Activated T-cell treated with anti-CD3 and anti-CD28 coated beads, Interleukin-2, amount 50 U/mL, for 72 hours (primary cell): ENCODE measurements at places on chromosomes 2 and 18.
A peak's percentile ranks its signal among the peaks of the same experiment; 100 is the strongest.

- DNase-seq = no peak
Measured at GRCh38 chr2:232276733-232277313, 101.7 kb upstream of the ALPP start.

DNA sequence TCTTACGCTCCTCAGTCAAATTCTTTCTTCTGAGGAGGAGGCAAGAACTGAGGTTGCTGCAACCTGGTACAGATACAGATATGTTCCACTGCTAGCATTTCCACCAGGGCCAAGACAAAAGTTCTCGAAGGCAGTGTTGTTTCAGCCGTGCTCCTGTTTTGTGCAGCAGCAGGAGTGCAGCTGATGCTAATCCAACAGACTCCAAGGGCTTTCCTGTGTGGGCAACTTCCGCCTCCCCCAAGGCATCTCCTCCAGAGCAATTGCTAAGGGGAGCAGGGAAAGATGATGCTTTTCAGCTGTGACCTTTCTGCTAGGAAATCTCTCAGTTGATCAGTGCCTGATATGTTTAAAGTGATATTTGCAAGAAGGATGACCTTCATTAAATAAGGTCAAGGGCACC is 52.6 kb upstream of the DAPL1 start:
- no peak for DNase-seq

GRCh38 chr2:119694845-119695521 is 16.0 kb downstream of the TMEM177 start:
- DNase-seq = no peak

DNA sequence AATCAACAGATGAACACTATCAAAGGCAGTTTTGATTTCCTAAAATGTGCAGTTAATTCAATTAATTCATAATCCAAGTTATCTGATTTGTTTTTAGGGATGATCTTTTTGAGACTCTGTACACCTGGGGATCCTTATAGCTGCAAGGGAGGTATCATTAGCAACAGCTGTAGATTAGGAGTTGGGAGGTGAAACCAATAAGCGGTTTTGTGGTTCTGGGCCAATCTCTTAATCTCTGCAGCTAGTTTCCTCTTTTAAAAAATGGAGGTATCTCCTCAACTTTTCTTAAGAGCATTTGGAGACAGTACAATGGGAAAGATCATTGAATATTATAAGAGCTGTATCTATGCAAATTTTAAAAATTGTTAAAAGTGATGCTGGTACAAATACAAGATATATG is 126.0 kb downstream of the MC4R start:
- DNase-seq = no peak

DNA sequence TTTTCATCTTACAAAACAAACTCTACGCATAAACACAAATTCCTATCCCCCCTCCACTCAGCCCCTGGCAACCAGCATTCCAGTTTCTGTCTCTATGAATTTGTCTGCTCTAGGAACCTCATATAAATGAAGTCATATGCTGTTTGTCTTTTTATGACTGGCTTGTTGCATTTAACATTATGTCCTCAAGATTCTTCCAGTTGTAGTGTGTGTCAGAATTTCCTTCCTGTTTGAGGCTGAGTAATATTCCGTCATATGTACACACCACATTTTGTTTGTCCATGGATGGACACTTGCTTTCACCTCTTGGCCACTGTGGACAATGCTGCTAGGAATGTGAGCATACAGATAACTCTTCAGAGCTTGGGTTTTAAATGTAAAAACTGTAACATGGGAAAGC is 272.1 kb downstream of the GBX2 start:
- no peak for DNase-seq

GRCh38 chr2:48946449-48947048 is 191.0 kb upstream of the LHCGR start:
- peak; percentile 28 for DNase-seq

DNA sequence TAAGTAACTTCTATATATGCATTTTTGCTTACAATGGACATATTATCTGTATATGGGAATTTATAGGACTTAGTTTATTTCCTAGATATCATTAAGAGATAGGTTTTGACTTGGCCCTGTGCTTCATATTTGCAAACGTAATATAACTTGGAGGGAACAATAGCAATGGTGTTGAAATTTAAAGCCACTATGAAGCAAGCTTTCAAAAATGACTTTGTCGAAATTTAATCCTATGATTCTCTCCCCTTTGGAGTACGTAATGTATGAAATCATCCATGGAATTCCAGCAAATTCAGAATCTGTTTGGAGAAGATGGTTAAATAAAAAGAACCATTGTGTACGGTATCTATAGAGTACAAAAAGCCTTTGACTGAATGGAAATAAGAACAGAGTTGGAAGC is 486.3 kb downstream of the ARHGAP15 start:
- no peak for DNase-seq

GRCh38 chr2:47070155-47070919 is 84.8 kb downstream of the STPG4 start:
- DNase-seq = no peak

- DNase-seq = no peak
Measured at GRCh38 chr2:75637568-75637967, 9.0 kb upstream of the MRPL19 start.

DNA sequence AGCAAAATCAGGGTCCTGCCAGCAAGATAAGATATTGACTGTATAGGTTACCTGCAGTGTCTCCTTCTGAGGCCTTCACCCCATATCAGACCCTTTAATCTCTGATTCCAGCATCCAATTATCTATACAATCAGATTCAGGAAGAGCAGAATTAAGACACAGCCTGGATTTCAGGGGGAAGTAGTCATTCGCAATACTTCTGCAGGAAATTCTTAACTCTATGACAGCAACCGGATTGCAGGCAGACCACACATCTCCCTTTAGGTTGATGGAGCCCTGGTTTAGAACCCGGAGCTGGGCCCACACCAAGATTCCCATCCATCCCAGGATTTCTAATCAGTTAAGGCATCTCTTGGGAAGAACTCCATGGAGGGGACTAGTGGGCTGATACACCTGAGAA is 9.5 kb downstream of the ARL4C start:
- no peak for DNase-seq

- no peak for DNase-seq
Measured at GRCh38 chr2:190582736-190583506, 48.4 kb upstream of the NEMP2 start.

DNA sequence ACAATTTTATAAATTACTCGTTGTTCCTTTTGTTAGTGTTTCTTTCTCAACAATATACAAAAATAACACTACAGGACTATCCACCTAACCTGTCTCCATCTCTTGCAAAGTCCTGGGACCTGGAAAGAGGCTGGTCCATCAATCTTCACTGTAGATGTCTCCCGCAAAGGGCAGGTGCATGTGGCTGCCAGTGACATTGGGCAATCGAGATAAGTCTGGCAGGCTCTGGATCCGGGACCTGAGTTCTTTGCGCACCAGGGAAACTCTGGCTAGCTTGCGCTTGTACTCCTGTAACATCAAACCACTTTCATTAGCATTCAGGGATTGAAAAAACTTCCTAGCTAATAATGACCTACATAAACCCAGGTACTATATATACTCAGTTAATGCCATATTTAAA is 20.5 kb downstream of the RMP24 start:
- DNase-seq = no peak

GRCh38 chr2:12326449-12327190 is 390.1 kb upstream of the TRIB2 start:
- no peak for DNase-seq

- DNase-seq = no peak
Measured at GRCh38 chr2:30181176-30181575, 34.4 kb downstream of the YPEL5 start.

DNA sequence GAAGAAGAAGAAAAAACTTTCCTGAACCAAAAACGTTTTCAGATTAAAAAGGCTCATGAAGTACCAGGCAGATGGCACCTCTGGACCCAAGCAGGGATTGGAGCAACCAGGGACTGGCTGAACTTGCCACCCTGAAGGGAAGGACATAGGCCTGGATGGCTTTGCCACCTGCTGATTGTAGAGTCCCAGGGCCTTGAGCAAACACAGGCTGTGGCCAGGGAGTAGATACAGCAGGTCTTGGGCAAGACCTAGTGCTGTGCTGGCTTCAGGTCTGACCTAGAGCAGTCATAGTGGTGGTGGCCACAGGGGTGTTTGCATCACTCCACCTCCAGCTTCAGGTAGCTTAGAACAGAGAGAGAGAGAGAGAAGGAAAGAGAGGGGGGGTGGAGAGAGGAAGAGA is 231.5 kb upstream of the FBXO11 start:
- no peak for DNase-seq

- DNase-seq = no peak
Measured at GRCh38 chr2:101827246-101827645, 129.7 kb downstream of the MAP4K4 start.

DNA sequence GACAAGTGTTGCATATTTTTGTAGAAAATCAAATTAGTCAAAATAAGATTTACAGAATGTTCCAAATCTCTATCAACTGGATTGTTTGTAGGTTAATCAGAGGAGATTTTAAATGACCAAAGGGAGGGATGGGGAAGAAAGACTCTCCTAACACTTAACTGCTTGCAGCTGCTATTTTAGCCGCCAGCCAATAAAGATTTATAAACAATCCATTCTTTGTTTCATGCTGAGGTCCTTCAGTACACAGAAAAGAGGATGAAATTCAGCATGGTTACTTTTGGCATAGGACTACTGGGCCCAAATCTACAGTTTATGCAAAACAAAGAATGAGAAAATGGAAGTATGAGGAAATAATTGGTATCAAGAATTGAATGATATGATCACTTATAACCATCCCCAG is 86.4 kb upstream of the FN1 start:
- no peak for DNase-seq

GRCh38 chr2:240524963-240525718 is 32.6 kb downstream of the ANKMY1 start:
- DNase-seq = no peak

DNA sequence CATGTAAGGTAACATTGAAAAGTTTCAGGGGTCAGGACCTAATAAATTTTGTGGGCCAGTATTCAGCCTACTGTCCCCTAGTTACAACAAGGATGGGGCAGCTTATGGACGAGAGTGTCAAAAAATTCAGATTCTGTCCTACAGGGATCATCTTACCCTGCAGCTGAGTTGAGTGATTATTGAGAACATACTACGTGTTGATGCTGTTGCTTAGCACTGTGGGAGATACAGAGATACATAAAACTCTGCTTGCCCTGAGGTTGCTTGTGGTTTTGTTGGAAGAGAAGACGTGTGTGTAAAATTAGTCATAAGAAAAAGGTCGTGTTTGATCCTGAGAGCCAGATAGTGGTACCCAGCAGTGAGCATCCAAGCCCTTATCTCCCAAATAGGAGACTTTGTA is 253.2 kb downstream of the NEDD4L start:
- DNase-seq = peak; percentile 22

GRCh38 chr2:143473820-143474219 is 344.6 kb downstream of the ARHGAP15 start:
- DNase-seq = no peak

GRCh38 chr2:60498816-60499429 is 54.5 kb downstream of the BCL11A start:
- no peak for DNase-seq

DNA sequence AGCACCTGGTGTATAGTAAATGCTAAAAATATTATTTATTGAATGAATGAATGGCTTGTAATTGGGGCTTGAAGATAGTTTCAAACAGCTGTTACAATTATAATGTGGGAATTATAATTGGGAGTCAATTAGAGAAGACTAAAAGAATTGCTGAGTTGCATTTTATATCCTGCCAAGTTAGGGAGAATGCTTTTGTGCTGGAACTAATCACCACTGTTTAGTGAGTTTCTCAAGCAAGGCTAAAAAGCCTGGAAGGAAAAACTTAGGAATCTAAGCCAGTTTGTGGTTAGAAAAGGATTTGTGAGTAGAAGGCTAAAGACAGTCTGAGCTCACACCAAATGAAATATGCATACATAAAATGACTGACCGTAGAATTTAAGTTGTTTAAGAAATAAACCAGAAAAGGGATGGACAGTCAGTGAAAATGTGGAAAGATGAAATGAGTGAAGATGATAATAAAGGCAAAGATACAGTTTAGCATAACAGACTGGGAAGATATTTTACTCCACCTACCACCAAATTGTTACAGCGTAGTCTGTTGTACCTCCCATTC is 647.7 kb upstream of the FSHR start:
- DNase-seq = no peak

GRCh38 chr2:96601382-96602292 is 36.5 kb downstream of the KANSL3 start:
- peak; percentile 49 for DNase-seq

DNA sequence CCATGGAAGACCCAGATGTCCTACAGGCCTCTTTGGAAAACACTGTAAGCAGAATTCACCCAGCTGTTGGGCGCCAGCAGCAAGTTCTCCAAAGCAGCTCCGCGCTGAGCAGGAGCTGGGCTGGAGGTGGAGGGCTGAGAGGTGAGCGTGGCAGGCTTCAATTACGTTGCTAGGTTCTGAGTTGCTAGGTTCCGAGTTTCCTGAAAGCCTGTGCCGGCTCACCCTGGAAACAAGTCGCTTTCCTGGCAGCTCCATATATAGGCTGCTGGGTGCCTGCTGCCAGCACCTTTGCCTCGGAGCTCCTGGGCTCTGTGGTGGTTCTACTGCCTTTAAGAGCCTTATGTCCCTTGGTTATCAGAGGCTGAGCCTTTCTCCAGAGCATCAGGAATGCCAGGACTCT is 14.4 kb upstream of the EGR4 start:
- DNase-seq = no peak

DNA sequence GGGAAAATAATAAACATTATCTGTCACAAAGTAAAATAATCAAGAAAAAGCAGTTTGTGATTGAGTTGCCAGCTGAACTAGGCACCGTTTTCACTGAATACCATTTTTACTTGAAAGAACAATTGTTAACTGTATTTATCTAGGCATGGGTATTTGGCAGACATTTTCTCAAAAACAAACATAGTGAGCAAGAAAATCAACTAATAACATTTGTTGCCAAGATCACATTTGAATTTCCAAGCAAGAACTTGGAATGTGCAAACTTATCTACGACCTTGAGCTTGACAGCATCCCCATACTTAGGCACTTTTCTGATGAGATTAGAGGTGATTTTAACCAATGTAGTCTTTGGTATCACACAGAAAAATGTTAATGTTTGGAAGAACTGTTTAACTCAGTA is 16.7 kb downstream of the SS18 start:
- DNase-seq = no peak

- peak; percentile 66 for DNase-seq
Measured at GRCh38 chr2:98465456-98466226, 21.0 kb downstream of the INPP4A start.

GRCh38 chr2:152559008-152559407 is 158.3 kb downstream of the PRPF40A start:
- no peak for DNase-seq

DNA sequence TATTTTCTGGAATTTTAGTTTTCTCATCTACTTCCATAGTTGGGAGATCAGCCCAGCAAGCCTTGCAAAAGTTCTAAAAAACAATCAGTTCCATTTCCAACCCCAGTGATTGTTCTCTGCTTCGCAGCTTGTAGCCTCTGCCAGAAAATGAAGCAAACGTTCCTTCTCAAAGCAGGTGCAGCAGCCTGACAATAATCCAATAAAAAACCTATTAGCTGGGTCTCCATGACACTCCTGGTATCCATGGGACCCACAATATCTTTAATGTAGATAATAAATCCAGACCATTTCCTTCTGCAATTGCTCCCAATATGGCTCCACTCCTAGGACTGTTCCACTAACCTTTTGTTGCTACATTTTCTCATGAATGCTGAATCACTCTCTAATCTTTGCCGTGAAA is 140.8 kb upstream of the SETBP1 start:
- no peak for DNase-seq

GRCh38 chr2:168455645-168456520 is at the start of gene CERS6:
Gene CERS6, plus strand, starts transcription at chr2:168456272. Its CDS starts 177 bp downstream, at chr2:168456449.
- DNase-seq = peak; percentile 95
